Activated CD8-positive, alpha-beta memory T cell treated with anti-CD3 and anti-CD28 coated beads for 1 hour (primary cell): ENCODE measurements at places on chromosomes 4 and X.

DNA sequence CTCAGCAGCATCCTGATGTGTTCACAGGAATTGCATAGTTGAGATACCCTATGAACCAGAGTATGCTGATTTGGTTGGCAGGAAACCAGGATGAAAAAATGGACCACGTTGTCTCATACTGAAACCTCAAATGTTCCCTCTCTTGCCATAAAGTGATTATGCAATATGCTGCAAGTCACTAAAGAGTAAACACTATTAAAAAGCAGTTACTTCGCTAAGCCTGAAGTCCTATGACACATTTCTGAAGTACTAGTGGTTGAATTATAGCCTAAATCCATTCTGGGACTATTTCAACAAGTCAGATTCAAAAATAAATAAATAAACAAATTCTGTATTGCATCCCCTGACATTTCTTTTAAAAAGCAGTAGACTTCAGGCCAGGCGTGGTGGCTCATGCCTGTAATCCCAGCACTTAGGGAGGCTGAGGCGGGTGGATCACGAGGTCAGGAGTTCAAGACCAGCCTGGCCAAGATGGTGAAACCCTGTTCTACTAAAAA lies 106.0 kb upstream of the NAP1L5 start:
- no peak for DNase-seq

GRCh38 chr4:1868293-1868692 lies 2.9 kb upstream of the NSD2 start:
- no peak for DNase-seq

DNA sequence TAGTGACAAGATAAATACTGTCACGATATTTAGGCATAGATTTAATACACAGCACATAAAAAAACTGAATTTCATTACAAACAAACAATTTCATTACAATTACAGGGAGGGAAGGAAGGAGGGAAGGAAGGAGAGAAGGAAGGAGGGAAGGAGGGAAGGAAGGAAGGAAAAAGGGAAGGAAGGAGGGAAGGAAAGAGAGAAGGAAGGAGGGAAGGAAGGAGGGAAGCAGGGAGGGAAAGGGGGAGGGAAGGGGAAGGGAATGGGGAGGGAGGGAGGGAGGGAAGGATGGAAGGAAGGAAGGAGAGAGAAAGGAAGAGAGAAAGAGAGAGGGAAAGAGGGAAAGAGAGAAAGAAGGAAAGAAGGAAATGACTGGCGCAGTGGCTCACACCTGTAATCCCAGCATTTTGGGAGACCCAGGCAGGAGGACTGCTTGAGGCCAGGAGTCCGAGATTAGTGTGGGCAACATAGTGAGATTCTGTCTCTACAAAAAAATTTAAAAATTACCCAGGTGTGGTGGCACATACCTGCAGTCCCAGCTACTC lies 64.6 kb downstream of the FBXW7 start:
- DNase-seq: no peak

GRCh38 chr4:147984065-147984777 lies 252.3 kb downstream of the ARHGAP10 start:
- no peak for DNase-seq

GRCh38 chr4:112884406-112884805 lies 165.0 kb upstream of the ANK2 start:
- DNase-seq: no peak

GRCh38 chr4:180407275-180407885 lies 1835.8 kb upstream of the TENM3 start:
- DNase-seq: no peak

DNA sequence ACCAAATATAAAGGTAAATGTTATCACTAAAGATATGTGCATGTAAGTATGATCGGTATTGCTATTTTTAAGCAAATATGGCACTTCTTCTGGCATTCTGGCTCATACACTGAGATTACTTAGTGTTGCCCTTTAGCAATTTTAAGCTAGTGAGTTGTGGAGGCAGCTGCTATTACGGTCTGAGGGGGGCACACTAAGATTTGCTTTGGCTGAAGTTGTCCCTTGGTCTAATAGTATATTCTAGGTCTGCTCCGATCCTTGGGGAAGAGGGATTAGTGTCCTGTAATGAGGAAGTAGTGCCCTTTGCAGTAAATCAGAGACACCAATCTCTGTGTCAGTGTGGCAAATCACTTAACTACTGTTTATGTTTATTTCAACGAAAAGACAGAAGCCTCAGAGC lies 196.5 kb upstream of the FTHL17 start:
- no peak for DNase-seq

- DNase-seq: no peak
Measured at GRCh38 chr4:98377559-98377958, 116.4 kb downstream of the RAP1GDS1 start.

DNA sequence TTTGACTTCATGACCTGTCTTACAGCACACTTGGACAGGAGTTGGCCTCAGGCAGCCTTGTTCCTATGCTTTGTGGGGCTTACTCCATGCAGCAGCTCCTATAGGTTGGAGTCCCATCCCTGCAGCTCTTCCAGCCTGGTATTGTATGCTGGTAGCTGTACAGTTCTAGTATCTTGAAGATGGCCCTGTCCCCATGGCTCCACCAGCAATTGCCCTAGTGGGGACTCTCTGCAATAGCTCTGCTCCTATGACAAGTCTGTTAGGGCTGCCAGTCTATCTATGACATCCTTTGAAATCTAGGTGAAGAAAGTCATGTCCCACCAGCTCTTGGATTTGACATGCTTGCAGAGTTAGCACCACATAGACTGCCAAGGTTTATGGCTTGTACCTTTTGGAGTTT lies 252.6 kb downstream of the ANTXR2 start:
- DNase-seq: no peak

- DNase-seq: no peak
Measured at GRCh38 chr4:142081025-142081424, 444.6 kb downstream of the IL15 start.

DNA sequence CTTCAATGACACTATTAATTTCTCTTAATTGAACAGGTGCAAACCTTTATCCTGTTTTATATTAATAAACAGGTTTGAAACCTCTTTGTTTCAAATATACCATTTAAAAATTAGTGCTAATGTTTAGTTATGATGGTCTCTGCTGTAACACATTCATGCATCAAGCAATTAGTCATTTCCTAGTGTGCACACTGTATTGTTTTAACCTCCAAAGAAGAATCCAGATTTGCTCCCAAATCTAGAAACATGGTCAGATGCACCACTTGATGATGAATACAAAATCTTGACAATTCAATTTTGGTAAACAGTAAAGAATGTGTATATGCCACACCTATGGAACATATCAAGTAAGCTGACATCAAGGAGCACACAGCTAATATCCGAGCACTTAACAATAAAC lies 157.1 kb downstream of the TRIML1 start:
- DNase-seq: no peak

DNA sequence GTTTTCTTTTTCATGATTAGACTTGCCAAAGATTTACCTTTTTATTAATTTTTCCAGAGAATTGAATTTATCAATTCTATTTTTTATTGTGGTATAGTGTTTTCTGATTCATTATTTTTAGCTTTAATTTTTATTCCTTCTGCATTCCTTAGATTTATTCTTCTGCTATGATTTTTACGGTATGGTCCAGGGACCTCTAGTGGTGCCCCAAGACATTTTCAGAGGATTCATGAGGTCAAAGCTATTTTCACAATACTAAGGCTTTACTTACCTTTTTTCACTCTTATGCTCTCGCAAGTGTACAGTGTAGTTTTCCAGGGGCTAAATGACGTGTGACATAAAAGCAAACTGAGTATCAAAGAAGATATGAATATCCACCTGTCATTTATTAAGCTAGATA lies 8.0 kb downstream of the RADX start:
- no peak for DNase-seq

DNA sequence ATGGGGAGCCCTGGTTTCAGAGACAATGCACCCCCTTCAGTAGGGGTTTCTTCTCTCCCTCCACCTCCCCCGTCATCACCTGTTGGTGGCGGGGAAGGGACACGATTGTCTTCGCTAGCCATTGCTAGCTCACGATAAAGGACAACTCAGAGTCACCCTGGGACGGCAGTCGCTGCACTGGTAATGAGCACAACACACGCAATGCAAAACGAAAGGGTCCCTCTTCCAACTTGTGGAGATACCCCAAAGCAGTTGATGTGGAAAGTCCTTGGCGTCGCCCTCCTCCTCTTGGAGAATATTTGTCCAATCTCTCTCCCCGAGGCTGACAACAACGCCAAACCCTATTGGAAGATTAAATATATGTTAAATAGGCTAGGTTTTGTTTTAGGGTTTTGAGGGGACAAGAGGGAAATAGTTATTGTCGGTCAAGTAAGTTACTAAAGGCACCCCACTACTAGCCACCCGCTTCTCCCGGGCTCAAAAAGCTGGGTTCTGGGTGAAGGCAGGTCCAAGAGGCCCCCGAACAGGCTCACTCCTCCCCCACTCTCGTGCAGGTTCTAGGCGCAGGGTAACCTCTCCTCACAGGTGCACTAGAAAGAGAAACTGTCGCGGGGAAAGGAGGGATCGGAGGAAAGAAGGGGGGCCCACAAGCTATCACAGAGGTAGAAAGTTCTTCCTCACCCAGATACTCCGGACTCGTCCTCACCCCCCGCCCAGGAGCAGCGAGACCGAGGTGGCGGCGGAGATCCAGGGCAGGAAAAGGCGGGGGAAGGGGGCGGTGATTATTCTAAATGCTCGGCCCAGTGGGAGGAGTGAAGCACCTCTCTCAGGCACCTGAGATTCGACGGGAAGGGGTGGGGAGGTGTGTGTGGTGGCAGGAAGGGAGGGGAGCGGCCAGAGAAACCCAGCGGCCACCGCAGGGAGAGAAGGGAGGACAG lies at the start of gene LRBA:
Gene LRBA, minus strand, starts transcription at position 764 of the 938 bp plus-strand sequence. Its CDS starts 642 bp downstream, at position 122.
- DNase-seq: peak; percentile 65

- DNase-seq: no peak
Measured at GRCh38 chr4:10611673-10612072, 72.9 kb downstream of the CLNK start.

DNA sequence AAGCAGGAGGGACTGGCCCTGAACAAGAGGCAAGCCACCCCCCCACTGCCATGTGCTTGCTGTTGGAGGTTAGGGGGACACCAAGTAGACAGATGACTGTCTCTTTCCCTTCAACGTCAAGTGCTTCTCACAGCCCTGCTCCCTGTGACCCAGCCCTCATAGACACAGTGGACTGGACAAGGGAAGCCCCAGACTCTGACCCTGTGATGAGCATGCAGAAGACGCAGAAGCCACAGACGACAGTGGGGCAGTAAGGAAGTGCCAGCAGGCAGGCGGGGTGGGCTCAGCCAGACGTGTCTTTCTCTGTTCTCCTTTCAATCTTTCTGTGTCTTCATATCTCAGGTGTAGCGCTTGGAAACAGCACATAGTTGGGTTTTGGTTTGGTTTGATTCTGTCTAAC lies 2.4 kb upstream of the L1CAM start:
- DNase-seq: no peak

GRCh38 chrX:48909703-48910294 lies 1.6 kb downstream of the SLC35A2 start:
- no peak for DNase-seq

DNA sequence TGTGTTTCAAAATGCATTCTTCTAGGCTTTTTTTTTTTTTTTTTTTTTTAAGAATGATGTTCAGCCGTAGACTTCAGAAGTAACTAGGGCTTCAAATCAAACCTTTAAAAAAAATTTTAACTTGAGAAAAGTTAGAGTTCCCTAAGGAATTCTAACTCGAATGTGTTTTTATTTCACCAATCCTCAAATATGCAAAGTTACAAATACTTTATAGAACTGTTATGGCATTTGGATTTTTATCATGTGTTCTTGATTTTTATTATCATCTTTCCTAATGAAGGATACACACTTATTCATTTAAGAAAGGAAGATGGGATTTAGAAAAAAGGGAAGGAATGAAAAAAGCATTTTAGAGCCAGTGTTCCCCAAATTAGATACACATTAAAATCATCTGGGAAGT lies 200.6 kb upstream of the LDB2 start:
- DNase-seq: no peak

GRCh38 chr4:118723369-118723768 lies 38.2 kb downstream of the METTL14 start:
- no peak for DNase-seq

GRCh38 chr4:84218031-84218430 lies 281.1 kb downstream of the NKX6-1 start:
- no peak for DNase-seq

- no peak for DNase-seq
Measured at GRCh38 chrX:96244955-96245354, 439.7 kb upstream of the DIAPH2 start.
